HL-60 (cell line): ENCODE measurements at places on chromosomes 12 and 14.

DNA sequence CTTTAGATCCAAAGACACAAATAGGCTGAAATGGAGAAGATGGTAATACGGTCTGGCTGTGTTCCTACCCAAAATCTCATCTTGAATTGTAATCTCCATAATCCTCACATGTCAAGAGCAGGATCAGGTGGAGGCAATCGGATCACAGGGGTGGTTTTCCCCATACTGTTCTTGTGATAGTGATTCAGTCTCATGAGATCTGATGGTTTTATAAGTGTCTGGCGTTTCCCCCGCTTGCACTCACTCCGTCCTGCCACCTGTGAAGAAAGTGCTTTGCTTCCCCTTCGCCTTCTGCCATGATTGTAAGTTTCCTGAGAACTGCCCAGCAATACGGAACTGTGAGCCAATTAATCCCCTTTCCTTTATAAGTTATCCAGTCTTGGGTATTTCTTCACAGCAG, 1795.5 kb upstream of the FLRT2 start:
- DNase-seq, result no peak

- DNase-seq, result no peak
Measured at GRCh38 chr14:60648249-60648933, 886 bp downstream of the SIX1 start.

DNA sequence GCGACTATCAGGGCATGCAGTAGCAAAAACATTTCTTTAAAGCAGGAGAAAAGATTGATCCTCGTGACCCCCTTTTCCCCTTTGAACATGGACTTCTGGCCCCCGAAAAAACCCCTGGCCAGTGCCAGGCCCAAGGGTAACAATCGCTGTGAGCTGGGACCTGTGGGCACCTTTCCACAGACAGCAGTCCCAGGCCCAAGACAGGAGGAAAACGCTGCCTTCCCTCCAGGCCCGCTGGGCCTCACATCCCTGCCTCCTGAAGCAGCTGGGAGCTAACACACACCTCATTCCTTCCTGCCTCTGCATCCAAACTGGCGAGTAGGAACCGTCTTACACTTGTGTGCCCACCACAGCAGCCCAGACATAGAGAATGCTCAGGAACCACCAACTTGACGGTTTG, 1.2 kb downstream of the VWF start:
- no peak for DNase-seq

DNA sequence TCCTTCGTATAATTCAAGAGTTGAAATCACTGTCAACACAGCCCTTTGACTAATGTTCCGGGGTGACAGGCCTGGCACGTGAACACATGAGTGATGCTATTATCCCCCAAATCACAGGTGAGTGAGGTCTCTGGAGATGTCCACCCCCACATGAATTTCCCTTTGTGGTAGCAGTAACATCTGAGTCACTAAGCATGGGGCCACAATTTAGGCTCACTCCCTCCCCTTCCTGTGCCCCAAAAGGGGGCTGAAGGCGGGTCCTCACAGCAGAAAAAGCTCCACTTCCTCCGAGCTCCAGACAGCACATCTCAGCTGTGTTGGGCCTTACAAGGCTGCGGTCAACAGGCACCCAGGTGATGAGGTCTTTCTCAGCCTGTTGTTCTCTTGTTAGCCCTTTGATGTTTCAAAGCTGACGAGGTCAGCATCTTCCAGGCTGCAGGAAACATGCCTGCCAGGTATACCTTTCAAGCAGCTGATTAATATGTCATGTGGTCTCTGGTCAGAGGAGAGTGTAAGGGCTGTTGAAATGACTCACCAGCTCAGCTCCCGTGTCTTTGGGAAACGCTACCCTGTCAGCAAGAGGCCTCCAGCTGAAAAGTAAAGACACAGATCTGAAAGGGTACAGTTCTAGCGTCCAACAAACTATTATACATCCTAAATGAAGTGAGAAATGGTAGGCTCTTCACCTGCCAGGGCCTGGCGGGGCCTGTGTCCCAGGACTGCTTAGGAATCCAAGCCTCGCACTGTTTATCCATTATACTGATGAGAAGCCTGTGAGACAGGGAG, 107.3 kb downstream of the ZFP36L1 start:
- no peak for DNase-seq

DNA sequence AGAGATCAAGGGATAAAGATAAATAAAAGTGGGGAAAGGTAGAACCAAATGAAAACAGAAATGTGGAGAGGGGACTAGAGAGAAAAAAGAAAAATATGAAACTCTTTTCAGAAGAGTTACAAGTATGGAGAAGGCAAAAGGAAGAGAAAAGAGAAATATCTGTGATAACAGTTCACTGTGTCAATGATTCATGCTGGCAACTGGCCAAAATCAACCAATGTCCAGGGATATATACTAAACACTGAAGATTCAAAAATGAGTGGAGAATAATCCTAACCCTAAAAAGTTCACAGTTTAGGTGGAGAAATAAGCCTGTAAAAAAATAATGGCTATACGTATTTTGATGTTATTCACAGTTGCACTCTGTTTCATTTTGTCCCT, 372.3 kb upstream of the KITLG start:
- DNase-seq, result no peak

GRCh38 chr12:105300883-105301282, 29.6 kb upstream of the C12orf75 start:
- no peak for DNase-seq

- no peak for DNase-seq
Measured at GRCh38 chr14:100655741-100656085, 68.5 kb upstream of the BEGAIN start.

- DNase-seq, result no peak
Measured at GRCh38 chr12:46664761-46665287, 161.0 kb downstream of the SLC38A4 start.

- DNase-seq, result peak; percentile 73
Measured at GRCh38 chr12:64687816-64688215, 71.4 kb downstream of the GNS start.

GRCh38 chr12:96132819-96133218, 61.4 kb upstream of the ELK3 start:
- peak; percentile 38 for DNase-seq
